ENCODE measurements at places on chromosomes 1 and 21.

GRCh38 chr1:242162140-242162539 is 163.2 kb upstream of the MAP1LC3C start:
- DNase-seq = no peak

GRCh38 chr1:87045761-87046304 is 131.4 kb downstream of the HS2ST1 start:
- no peak for DNase-seq

GRCh38 chr1:69991644-69992043 is 213.7 kb downstream of the LRRC40 start:
- DNase-seq = no peak

- no peak for DNase-seq
Observed at GRCh38 chr1:30928171-30928570, 19.6 kb upstream of the SDC3 start.

All from stimulated activated CD8-positive, alpha-beta memory T cell treated with anti-CD3 and anti-CD28 coated beads, Interleukin-4, amount 100 ng/mL, for 1 hour (primary cell).